ENCODE measurements at places on chromosomes 5 and 9.
A peak's percentile ranks its signal among the peaks of the same experiment; 100 is the strongest.

DNA sequence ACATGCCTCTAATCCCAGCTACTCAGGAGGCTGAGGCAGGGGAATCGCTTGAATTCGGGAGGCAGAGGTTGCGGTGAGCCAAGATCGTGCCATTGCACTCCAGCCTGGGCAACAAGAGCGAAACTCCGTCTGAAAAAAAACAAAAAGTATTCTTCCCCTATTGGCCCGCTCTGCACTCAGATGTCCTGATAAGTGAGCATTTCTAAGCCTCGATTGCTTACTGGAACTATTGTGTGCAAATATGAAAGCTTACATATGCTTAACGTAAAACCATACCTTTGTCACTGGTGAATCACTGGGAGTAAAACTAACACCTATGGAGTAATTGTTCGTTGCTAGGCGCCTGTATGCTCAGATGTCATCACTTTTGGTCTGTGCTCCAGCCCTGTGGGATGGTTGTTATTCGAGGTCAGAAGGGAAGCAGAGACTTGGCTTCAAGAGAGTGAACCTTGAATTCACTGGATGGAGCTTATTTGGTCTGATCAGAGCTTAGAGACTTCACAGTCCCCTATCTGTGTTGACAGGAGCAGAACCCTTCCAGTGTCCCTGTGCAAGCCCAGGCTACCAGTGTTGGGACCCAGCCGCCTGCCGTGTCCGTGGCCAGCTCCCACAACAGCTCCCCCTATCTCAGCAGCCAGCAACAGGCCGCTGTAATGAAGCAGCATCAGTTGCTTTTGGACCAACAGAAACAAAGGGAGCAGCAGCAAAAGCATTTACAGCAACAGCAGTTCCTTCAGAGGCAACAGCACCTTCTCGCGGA lies 25.3 kb upstream of the LTC4S start:
- DNase-seq = no peak

GRCh38 chr9:10331157-10331556 lies 281.6 kb downstream of the PTPRD start:
- DNase-seq = no peak

- DNase-seq = no peak
Observed at GRCh38 chr9:124685217-124685616, 85.9 kb downstream of the NR6A1 start.

DNA sequence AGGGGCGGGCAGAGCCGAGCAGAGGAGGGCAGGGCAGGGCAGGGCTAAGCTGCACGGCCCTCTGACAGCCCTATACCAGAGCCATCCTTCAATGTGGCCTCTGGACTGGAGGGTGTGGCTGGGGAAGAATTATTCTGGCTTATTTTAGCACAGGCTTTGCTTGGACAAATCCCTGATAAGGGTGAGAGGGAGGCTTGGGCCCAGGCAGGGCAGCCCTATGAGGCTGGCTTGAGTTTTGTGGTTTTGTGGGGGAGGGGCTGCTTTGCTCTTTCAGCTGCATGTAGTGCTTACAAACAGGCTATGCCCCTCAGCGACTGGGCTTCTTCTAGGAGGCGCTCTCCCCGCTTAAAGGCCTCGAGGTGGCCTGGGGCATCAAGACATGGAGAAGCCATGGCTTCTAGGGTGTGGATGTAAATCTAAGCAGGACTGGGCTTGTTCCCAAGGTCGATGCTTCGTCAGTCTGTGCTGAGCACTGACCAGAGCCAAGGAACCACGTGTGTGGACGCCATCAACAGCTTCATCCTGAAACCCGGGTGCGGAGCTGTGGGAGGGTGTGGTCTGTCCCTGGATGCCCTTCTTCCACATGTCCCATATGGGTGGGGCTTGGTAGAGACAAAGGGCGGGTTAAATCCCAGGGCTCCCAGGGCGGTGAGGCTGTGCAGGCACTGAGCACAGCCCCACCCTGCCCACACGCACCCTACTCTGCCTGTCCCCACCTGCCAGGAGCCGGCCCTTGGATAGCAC lies 45.7 kb upstream of the IPPK start:
- peak; percentile 17 for DNase-seq

- DNase-seq = peak; percentile 28
Observed at GRCh38 chr5:135437796-135438560, 9.2 kb downstream of the DCANP1 start.

DNA sequence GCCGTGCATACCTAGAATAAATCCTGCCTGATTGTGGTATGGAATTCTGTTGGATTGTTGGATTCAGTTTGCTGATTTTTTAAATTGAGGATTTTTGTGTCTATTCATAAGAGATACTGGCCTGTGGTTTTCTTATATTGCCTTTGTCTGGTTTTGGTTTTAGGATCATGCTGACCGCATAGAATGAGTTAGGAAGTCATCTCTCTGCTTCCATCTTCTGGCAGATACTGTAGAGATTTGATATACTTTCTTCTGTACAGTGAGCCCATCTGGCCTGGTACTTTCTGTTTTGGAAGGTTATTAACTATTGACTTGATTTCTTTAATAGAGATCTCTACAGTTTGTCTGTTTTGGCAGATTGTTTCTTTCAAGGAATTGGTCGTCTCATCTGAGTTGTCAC lies 14.7 kb downstream of the CEP72 start:
- no peak for DNase-seq

DNA sequence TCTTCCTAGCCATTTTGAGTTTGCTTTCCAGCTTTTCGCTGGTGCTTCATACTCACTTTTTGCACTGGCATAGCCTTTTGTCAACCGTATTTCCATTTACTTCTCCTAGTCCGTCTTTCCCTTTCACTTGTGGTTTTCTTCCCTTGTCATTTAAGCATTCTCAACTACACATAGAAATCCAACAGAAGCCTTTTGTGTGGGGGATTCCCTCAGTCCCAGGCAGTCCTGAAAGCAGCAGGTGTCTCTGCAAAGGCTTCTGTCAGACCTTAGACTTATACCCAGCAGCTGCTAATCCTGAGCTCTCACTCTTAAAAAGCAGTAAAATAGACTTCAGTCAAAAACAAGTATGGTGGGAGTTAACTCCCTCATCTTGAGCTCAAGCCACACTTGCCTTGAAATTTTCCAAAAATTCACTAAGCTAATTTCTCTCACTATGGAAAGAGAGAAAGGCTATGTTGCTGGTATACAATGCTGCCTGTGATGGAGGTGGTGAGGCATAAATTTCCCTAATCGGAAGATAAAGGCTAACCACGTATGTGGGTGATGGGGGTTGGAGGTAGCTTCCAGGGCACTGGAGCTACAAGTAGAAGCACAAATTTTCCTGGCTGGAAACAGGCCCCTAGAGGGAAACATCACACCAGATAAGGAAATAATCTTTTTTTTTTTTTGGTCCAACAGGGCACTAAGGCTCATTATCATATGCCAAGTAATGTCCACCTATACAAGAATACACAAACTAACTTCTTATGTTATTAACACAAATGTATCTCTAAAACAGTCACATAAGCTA lies 34.8 kb upstream of the IFNK start:
- no peak for DNase-seq

- DNase-seq = no peak
Observed at GRCh38 chr5:16418471-16418922, 47.1 kb downstream of the ZNF622 start.

GRCh38 chr9:840343-840742 lies 1.2 kb upstream of the DMRT1 start:
- no peak for DNase-seq

DNA sequence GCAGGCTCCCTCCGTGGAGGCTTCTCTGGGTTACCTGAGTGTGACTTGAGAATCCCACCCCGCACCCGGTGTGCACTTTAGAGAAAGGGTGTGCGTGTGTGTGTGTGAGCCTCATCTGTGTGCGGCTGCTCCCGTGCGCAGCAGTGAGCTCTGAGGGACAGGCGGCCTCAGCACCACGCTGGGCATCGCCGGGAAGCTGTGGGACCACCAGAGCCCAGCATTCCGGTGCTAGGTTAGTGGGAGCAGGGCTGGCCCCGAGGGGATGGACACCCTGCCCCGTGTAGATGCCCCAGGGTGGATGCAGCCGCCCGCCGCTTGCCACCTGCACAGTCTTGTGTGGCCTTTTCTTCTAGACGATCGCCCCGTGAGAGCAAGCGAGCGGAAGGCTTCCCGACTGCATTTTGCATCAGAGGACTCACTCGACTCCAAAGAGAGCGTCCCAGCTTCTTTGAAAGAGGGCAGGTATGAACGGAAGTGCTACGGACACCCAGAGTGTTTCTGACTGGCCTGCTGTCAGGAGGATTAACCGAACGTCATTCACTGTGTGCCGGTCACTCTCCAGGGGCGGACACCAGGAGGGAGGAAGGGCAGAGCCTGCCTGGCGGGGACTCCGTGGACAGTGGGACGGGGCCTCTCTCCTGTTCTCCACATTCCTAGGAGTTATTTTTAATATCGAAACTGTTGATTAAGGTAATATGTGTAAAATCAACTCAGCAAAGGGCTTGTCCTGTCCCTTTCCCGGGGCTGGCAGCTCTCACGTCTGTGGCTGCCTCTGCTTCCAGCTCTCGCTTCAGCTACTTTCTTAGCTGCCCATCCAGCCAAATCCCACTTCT lies 12.2 kb downstream of the CEP72 start:
- DNase-seq = no peak

- no peak for DNase-seq
Observed at GRCh38 chr5:126472538-126472889, 49.3 kb downstream of the GRAMD2B start.

GRCh38 chr9:2675834-2676233 lies 41.5 kb upstream of the KCNV2 start:
- DNase-seq = no peak

DNA sequence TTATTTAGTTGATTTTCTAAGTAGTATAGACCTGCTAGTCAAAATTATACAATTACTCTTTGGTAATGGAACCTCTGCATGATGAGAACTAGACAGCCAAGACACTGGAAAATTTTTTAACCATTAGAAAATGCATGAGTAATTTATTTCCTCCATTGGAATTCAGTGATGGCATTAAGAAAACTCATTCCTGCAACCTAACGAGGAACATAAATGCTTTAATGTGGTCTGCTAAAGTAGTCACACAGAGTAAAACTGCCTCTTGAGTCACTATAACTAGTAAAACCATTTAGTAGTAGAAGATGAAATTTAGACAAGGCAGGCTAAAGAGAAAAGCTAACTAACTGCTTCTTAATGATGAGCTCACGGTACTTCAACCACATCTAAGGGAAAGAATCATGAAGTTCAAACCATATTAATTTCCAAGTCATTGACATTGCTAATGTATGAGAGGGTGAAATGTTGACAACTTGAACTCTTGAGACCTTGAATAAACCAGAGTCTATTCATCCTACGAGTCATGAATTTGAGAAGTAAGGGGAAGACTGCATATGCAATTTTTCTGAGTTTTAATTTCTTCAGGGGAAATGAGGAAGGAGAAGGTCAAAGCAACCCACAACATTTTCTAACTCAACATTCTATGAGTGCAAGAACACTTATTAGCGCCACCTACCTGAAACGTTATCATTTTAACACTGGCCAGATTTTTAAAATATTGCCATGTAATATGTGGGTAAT lies 74.4 kb downstream of the GLIS3 start:
- no peak for DNase-seq

- no peak for DNase-seq
Observed at GRCh38 chr5:151624476-151624875, 33.3 kb upstream of the FAT2 start.

DNA sequence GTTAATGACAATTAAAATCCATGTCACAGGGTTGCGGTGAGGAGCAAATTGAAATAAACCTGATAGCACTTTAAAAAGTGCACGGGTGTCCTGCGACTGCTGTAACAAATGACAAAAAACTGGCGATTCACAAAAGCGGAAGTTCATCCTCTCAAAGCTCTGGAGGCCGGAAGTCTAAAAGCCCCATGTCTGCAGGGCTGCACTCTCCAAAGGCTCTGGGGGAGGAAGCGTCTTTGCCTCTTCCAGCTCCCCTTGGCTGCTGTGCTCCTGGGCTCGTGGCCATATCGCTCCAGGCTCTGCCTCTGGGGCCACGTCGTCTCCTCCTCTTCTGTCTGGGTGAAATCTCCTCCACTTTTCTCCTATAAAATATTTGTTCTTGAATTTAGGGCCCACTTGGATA lies 273.9 kb upstream of the IRX2 start:
- no peak for DNase-seq

DNA sequence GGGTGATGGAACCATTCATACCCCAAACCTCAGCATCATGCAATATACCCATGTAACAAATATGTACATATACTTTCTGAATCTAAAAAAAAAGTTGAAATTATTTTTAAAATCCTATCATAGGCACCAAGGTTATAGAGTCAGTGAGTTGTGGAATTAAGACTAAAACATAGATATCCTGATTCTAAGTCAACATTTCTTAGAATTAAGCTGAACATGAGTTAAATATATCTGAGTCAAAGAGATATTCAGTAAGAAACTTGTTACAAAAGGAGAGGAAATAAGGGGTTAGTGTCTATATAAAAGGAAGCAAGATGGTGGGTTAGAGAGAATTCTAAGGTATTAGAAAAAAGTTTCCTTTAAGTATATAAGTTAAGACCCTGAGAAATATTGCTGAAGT lies 89.9 kb downstream of the CCDC192 start:
- DNase-seq = no peak

DNA sequence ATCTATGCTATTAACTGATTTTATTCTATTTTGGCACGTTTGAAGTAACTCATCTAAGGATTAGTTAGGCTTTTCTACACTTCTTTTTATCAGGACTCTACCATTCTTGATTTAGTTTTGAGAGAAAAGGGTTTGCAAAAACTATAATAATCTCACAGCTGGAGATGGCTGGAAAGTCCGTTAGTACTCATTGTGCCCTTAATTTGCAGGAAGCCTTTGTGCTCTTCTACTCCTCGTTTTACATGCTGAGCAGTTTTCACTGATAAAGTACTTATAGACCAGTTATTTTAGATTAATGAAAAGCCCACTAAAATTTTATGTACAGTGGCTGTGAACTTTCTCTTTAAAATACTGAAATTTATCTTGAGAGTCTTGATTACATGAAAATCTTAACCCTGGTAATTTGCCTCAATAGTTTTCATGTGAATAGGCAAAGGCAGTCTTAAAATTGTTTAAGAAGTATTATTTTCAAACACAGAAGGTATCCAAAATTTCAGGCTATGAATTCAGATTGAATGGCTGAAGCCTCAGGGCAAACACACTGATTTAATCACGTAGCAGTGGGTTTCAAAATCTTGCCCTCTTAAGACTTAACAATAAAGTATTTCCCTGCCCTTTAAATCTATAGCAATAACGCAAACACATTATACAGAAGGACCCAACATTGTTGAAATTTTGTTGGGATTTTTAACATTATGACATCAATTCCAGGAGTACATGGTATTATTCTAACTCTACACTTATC lies 18.6 kb downstream of the MLLT3 start:
- DNase-seq = no peak

DNA sequence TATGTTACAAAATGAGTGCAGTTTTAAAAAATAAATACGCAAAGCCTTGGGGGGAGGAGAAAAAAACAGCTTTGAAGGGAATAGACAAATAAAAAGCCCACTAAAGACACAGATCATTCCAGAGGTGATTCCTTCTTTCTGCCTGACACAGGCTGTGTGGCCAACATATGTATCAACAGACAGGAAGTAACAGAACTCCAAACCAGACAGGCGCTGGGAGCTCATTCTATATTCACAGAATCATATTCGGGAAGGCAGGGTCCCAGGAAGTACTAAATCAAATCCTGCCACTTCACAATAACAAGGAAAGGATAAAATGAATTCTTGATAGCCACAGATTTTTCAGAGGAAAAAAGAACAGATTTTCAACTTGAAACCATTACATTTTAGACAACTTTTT lies 62.1 kb downstream of the SEMA5A start:
- DNase-seq = no peak

Measured in D341Med (cell line).